AG20443 (cell line): ENCODE measurements at places on chromosomes 13 and 19.

GRCh38 chr13:40789275-40790153 is at the start of gene SLC25A15:
SLC25A15 (plus strand) TSS chr13:40789611; CDS start chr13:40793227, 3,616 bp downstream.
- DNase-seq = peak; percentile 93

DNA sequence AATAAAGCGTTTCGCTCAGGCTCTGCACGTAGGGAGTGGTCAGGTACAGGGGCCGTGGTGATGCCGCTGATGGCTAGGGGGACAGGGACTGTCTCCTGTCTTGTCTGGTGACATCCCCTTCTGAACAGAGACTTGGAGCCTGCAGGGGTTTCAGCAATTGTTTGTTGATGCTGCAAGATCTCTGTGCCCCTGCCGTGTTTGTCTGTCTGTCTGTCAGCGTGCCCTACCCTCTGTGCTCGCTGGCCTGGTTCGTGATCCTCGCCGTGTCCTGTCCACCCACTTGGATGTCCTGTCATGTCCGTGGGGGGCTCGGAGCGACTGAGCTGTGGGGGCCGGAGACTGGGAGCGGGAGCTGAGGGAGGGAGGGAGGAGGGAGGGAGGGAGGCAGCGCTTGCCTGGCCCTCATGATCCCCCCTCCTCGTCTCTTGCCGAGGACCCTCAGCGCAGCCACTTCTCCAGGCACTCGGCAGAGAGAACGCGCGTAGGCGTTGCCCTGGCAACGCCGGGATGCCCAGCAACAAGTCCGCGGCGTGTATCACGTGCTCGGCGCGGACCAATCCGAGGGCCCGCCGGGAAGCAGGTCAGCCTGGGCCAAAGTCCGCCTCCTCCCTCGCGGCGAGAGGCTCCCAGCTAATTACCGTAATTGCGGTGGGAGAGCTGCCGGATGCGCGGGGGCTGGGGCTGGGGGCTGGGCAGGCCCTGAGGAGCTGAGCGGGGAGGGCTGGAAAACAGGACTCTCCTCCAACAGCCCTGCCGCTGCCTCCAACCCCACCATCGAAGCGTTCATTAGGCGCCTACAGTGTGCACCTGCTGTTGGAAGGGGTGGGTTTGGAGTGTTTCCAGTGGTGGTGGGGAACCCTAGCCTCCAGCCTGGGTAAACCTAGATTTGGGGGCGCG is 31.9 kb upstream of the FEM1A start:
- DNase-seq = peak; percentile 99

- no peak for DNase-seq
Observed at GRCh38 chr13:48784916-48785548, 131.3 kb downstream of the CYSLTR2 start.

DNA sequence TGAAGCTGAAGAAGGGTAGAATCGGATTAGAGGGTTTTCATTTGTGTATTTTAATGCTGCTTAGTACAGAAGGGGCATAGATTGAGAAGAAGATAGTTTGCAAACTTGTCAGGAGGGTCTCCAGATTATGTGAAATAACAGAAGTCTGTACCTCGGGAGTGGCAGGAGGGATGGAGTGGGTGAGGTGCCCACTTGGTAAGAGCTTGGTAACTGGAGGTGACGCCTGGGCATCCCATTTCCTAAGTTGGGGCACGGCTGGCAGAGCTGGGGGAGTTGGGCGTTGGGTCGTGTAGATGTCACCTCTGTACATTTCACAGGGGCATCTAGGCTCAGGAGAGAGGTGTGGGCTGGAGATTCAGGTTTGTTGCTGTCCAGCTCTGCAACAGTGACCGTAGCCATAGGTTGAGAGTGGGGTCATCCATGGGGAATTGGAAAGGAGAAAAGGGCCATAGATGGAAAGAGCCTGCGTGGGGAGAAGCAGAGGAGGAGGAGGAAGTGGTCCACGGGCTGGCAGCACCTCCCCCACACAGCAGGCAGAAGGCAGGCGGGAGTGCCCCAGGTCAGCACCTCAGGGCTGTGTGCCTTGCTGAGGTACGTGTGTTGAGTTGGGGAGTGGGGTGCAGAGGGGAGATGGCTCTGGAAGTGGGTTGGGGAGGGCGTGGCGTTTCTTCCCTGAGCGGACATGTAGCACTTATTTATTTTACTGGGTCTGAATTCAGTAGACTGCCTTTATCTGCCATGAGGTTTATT is 31.2 kb downstream of the MPHOSPH8 start:
- DNase-seq = no peak

- DNase-seq = no peak
Observed at GRCh38 chr13:66659701-66660467, 570.3 kb downstream of the PCDH9 start.

DNA sequence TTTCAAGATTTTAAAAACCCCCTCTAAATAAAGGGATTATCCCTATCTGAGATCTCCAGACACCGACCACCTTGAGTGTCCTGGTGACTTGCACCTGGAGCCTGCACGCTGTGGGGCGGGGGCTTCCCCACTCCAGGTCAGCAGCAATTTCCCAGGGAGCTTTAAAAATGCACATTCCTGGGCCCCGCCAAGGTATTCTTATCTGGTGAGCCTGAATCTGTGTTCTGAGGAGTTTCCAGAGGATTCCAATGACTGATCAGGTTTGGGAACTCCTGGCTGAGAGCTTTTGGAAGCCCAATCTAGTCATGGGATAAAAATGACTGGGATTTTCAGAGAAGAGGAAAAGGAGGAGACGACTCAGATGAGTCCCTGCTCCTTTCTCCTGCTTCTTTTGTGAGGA is 66.1 kb downstream of the FGF9 start:
- no peak for DNase-seq

DNA sequence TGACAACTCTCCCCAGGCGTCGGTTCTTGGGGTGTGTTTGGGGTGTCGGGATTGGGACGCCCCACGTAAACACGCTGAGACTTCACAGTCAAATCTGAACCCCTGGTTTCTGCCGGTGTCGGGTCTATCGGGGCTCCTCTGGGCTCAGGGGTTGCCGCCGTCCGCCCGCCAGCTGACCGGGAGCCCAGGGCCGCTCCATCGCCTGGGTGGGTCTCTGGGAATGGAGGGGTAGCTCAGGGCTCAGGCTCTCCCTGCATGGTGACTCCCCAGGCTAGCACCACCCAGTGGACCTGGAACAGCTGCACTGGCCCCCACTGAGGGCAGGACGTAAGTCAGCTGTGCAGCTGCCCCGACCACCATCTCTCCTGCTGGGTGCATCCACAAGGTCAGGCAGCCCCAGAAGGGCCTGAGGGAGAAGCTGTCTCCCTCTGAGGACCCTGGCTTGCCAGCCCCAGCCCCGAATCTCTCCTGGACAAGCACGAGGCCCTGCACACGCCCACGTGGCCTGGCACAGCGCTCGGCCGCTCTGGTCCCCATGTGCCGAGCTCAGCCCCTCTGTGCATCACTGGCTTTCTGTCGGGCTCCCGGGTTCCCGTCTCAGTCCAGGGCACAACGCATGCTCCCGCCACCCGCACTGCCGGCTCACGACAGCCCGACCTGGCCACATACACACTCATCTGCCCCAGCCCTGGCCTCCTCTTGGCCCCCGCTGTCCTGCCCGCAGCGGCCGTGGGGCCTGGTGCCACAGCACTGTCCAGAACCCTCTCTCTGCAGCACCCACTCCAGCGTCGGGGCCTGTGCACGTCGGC is 6.1 kb downstream of the RNF126 start:
- DNase-seq = no peak

GRCh38 chr19:16542910-16543472 is 754 bp upstream of the CHERP start:
- DNase-seq = no peak

DNA sequence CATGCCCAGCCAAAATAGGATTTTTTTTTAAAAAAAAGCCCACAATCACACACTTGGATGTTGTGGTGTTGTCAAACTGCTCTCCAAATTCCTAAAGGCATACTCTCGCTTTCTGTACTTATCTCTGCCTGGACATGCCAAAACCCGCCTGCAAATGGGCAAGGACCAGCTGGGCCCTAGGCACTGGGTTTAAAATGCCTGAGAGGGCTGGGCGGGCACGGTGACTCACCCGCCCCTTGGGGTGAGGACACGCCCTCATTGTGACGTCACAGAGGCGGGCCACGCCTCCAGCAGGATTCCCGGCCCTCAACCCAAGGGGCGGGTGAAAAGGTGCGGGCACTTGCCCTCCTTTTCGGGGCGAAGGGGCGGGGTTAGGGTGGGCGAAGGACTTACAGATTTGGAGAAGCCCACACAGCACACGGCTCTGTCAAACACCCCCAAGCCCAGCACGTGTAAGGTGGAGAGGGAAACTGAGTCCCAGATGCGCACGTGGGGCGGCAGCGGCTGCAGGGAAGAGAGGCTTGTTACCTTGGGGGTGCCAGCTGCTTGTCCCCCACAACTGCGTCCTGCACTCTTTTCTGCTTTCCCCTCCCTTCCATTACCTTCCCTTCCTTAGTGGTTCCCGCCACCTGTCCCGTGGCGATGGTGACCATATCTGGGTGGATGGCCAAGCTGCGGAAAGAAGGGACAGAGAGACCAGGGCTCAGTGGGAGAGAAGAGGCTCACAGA is 6.6 kb downstream of the EML2 start:
- DNase-seq = peak; percentile 98

DNA sequence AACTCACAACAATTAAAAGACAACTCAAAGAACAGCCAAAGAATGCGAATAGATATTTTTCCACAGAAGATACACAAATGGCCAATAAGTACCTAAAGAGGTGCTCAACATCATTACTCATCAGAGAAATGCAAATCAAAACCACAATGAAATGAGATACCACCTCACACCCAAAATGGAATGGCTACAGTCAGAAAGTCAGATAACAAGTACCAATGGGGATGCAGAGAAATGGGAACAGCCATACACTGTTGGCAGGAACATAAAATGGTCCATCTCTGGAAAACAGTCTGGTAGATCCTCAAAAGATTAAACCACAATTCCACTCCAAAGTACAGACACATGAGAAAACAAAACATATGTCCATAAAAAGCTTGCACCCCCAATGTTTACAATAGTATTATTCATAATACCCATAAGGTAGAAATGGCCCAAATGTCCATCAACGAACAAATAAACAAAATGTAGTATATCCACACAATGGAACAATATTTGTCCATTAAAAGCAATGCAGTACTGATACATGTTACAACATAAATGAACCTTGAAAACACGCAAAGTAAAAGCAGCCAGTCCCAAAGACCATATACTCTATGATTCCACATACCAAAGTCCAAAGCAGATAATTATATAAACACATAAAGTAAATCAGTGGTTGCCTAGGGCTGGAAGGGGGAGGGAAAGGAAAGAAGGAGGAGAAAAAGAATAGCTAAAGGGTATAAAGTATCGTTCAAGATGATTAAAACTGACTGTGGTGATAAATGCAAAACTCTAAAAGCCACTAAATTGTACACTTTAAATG is 19.6 kb downstream of the USP12 start:
- DNase-seq = no peak

- DNase-seq = no peak
Observed at GRCh38 chr13:33690354-33690753, 127.6 kb upstream of the RFC3 start.

DNA sequence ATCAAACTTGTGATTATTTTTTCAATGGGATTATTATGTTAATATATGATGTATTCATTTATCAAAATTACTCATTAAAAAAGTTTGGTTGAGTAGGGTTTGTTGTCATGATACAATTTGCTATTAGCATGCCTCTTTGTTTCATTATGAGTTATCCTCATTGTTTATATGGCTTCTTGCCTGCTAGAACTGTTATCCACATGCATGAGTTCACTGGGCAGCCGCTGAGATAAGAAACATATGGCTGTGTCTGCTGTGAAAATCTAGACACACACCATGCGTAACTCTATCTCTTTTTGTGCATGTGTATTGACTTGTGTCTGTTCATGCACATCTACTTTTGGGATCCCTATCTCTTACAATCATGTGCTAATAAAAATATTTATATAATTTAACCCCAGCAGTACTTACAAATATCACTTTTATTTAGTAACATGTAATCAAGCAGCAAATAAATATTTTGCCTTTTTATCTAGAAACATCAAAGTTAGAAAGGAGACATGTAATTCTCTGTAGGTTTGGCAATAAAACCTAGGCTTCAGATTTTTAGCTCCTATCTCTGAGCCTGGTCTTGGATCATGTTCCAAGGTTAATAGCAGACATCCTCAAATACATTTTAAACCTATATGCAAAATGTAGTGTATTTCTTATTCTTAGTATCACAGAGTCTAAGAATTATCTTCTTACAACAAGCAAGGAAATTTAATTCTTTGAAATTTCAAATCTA is 11.2 kb upstream of the KLF12 start:
- peak; percentile 22 for DNase-seq

DNA sequence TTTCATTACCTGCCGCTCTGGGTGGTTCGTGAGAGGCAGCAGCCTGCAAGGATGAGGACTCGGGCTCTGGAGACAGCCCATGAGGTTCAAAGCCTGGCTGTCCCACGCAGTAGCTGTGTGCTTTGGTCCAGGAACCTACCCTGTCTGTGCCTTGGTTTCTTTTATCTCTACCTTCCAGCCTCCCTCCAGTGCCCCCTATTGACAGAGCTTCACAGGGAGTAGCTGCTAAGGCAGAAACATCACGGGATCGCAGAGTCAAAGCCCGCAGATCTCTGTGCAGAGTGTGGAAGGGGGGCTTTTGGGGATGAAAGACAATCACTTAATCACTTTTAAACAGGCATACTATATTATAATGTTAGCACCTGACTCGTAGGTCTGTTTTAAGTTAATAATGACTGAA is 16.2 kb downstream of the ZNF71 start:
- DNase-seq = no peak

DNA sequence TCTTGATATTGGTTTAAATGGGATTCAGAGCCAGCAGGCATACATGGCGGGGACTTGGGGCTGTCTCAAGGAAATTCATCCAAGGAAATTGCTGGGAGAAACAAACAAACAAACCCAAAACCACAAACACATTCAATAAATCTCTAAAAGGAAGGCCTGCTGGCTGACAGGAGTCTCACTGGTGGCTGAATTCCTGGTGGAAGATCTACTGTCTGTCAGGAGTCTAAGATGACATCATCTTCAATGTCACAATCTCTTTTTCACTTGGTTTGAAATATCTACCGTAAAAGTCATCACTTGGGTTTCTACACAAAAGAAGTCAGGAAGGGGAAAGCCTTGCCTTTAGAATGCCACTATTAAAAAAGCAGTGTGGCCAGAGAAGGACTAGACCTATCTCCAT is 87.9 kb downstream of the KLF5 start:
- no peak for DNase-seq

DNA sequence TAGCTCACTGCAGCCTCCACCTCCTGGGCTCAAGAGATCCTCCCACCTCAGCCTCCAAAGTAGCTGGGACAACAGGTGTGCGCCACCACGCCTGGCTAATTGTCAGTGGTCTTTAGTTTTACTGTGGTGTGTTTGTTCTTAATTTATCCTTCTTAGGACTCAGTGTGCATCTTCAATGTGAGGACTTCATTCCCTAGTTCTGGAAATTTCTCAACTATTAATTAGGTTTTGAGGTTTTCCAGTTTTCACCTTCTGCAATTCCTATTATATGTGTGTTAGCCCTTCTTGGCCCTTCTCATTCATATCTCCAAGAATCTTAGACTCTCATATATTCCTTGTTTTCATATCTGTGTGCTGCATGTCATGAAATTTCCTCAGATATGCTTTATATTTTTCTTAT is 32.2 kb upstream of the SLC7A10 start:
- no peak for DNase-seq
